ENCODE measurements at places on chromosomes 3 and 15.

DNA sequence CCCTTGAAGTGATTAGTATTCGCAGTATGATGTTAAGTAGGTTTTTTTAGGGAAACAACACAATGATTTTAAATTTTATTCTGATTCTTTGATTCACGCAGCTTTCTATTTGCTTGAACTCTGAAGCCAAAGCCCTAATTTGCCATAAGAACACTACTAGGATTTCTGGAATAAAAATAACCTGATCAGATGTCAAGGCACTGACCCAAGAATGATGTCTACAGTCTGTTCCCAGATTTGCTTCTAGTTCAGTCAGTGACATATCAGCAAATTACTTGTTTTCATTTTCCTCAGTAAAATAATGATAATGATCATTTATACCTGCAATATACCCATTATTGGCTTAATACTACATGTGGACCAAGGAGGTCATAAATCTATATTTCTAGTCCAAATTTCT lies 179.5 kb upstream of the EIF1B start:
- no peak for DNase-seq

DNA sequence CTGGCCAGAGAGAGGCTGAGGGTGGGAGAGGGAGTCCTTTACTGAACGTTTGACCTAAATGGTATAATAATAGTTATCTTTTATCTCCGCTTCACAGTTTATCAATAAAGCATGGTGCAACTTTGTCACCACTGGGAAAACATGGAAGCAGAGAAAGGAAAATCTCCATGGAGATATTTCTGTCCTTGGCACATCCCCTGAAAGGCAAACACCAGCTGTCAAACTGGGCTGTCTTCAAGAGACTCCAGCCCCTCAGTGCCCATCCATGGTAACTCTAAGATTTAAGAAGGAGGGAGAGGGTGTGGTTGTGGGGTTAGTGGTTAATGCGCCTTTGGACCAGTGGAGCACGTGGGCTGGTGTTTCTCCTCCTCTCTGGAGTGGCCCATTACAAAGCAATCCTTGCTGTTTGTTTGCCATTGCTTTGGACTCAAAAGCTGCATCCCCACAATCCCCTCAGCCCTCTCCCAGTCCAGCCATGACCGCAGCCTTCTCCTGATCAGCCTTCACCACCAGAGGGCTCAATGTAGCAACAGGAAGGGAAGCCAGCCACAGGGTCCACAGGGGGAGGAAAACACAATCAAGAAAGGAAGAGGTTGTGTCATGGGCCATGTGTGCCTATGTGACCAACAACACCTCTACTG lies 38.2 kb upstream of the FAM174B start:
- DNase-seq: no peak

- no peak for DNase-seq
Measured at GRCh38 chr3:133840767-133841166, 35.2 kb downstream of the SRPRB start.

DNA sequence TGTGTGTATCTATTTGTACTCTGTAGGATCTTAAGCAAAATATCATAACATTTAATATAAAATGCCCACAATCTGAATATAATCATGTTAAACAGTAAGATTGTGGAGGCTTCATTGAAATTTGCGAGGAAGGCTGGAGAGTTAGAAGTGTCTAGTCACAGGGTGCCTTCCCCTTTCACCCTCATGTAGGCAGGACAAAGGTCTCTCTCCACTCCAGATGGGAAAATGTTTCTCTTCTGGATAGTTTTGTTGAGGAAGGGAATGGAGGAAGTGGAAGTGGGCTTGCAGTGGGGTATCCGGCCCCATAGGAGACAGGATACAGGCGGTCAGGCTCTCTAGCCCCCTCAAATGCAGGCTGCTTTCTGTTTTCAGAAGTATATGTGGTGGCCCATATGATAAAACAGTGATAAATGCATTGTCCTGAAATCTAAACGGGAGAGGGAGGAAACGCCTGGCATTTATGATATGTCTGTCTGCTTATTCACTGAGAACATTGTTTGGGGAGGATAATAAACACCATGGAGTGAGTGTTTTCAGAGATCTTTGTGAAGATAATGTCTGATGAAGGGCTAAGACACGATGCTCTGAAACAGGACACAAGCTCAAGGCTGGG lies 13.3 kb upstream of the MYZAP start:
- no peak for DNase-seq

GRCh38 chr3:164687211-164687610 lies 391.1 kb downstream of the SI start:
- DNase-seq: no peak

DNA sequence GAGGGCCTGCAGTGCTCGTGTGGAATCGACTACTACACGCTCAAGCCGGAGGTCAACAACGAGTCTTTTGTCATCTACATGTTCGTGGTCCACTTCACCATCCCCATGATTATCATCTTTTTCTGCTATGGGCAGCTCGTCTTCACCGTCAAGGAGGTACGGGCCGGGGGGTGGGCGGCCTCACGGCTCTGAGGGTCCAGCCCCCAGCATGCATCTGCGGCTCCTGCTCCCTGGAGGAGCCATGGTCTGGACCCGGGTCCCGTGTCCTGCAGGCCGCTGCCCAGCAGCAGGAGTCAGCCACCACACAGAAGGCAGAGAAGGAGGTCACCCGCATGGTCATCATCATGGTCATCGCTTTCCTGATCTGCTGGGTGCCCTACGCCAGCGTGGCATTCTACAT lies 3.8 kb downstream of the RHO start:
- no peak for DNase-seq

DNA sequence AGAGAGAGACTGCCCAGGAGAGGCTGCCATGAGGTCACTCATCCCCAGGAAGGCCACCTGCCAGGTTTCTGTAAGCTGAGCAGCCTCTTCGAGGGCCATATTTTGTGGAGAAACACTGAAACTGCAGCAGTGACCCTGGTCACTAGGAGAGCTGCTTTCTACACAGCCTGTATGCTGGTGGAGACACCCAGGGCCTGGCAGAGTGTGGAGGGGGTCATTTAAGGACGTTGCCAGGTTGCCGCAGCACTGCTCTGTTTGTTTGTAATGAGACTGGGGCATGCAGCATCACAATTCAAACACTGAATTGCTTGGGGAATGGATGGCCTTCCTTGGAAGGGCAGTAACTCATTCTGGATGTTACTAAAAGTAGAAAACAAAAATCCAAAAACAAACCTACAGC lies 104.9 kb upstream of the TRIM42 start:
- DNase-seq: no peak

DNA sequence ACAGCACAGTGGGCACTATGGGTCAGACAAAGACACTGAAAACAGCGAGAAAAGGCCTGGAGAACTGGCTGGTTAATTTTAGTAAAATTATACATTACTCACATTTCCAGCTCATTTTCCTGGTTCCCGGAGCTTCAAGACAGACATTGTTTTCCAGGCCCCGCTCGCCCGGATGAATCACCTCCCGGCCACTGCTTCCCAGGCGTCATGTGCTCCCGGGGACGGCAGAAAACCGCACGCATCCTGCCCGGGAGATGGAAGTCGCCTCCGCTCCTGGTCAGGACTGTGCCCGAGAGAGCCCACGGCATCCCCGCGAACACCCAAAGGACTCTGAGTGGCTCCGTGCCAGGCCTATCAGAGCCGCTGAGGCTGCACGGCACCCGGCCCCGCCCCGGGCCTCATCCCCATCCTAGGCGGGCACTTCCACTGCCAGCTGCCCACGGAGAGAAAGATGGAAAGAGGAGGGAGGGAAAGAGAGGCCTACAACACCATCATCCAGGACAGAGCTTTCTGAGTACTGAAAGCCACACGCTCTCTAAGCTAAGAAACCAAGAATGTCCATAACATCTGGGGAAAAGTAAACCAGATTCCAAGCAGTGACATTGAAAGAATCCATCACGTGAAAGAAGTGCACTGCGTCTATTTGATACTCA lies 75.1 kb downstream of the VGLL4 start:
- DNase-seq: no peak

DNA sequence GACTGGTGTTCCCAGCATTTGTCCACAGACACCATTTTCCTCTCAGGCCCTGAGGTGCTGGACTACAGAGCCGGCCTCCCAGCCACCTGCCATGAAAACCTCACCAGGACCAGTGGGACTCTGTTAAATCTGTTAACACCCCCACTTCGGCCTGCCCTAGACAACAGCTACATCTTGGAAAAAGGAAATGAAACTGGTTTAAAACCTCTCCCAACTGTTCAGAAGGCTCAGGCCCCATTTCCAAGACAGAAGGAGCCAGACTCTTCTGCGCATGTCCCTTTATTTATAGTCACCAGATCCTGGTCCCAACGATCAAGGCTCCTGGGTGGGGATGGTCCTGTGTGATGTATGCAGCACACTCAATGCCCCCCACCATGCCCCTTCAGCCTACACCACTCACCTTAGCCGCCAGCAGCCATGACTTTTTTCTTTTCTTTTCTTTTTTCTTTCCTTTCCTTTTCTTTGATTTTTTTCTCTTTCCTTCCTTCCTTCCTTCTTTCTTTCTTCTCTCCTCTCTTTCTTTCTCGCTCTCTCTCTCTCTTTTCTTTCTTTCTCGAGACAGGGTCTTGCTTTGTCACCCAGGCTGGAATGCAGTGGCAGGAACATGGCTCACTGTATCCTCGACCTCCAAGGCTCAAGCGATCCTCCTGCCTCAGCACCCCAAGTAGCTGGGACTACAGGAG lies 25.5 kb upstream of the FLNB start:
- no peak for DNase-seq

- no peak for DNase-seq
Measured at GRCh38 chr3:176354843-176355242, 842.4 kb downstream of the TBL1XR1 start.

DNA sequence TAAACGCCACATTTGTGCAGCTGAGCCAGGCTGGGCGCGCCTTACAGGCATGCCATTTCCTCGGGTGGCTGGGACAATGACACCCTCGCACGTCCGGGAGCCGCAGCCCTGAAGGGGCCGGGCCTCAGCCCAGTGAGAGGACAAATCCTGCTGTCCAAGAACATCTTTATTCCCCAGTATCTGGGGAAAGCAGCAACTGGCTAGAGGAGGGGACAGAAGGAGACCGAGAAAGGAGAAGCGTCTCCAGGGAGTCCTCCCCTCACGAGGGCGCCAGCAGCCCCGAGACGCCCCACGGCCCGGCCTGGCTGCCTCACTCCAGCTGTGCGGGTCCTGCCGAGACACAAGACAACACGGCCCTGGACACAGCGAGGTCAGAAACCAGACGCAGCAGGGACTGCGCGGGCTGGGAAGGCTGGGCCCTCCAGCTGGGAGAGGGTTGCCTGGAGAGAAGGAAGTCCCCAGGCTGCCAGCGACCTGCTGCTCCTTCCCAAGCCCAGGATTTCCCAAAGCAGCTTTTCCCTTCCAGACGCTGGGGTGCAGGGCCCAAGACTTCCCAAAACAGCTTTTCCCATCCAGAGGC lies 130.2 kb downstream of the CHSY1 start:
- DNase-seq: no peak

GRCh38 chr3:18010001-18010400 lies 267.6 kb upstream of the TBC1D5 start:
- no peak for DNase-seq

GRCh38 chr3:79414806-79415205 lies 353.0 kb downstream of the ROBO1 start:
- no peak for DNase-seq

GRCh38 chr15:43931119-43931518 lies 104.3 kb downstream of the WDR76 start:
- no peak for DNase-seq
